ENCODE measurements at places on chromosomes 7 and 10.

- no peak for DNase-seq
These were observed 75.4 kb upstream of the PDSS1 start for GRCh38 chr10:26621889-26622711.

GRCh38 chr10:94320285-94320914 is 42.3 kb downstream of the NOC3L start:
- DNase-seq, result no peak

GRCh38 chr7:138951953-138952352 is 29.2 kb downstream of the KIAA1549 start:
- DNase-seq, result no peak

GRCh38 chr7:632831-633210 is 93.7 kb upstream of the DNAAF5 start:
- no peak for DNase-seq

DNA sequence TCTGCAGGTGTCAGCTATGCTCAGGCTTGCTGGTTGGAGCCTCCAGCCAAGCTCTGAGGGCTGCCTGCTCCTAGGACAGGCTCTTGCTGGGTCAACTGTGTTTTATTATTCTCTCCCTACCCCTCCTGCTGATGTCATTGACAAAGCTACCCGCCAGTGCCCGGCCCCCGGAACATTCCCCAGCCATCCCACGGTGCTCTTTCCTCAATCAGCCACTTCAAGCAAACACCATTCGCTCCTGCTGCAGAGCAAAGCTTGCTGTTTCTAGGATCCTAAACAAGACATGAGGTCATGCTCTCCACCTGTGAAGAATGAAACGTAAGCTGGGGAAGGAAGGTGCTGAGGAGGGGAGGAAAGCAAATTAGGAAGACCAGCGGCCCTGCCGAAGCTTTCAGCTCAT is 2.1 kb upstream of the C10orf71 start:
- DNase-seq, result no peak

GRCh38 chr7:101884671-101885596 is 67.5 kb downstream of the CUX1 start:
- no peak for DNase-seq

DNA sequence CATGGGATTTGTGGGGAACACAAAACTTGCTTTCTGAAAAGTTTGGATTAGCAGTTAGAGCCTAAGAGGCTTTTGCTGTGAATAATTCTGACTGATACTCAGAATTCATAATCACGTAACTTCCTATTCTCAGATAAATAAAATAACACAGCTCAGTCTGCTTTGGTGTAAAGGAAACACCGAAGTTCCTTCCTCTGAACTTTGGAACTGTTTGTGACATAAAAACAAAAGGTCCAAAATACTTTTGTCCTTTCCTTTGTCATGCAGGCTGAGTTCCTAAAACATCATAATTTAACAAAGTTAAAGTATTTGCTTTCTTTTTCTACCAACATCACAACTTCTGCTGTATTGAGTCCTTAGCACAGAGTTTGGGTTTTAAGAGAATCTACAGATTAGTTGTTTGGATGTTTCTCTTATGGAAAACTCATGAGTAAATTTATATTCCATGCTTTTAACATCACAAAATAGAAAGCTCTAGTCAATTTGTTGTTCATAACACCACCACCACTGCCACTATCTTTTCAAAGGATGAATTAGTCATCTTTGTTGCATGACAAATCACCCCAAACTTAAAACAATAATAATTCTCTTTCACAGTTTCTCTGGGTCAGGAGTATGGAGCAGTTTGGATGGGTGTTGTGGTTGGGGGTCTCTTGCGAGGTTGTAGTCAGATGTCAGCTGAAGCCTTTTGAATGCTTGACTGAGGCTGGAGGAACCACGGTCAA is 123.4 kb downstream of the REEP3 start:
- DNase-seq, result no peak

- DNase-seq, result no peak
These were observed 106.8 kb downstream of the UBE2H start for GRCh38 chr7:129845972-129846327.

GRCh38 chr10:120641695-120642094 is 184.7 kb downstream of the PLPP4 start:
- no peak for DNase-seq

DNA sequence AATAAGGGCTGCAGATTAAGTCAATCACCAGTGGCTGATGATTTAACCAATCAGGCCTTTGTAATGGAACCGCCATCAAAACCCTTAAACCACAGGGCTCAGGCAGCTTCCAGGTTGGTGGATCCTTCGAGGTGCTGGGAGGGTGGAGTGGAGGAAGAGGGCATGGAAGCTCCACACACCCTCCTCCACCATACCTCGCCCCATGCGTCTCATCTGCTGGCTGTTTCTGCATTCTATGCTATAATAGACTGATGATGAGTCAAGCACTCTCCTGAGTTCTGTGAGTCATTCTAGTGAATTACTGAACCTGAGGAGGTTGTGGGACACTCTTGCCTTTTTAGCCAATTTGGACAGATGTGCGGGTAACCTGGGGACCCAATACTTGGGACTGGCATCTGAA is 43.9 kb downstream of the CHST15 start:
- no peak for DNase-seq

DNA sequence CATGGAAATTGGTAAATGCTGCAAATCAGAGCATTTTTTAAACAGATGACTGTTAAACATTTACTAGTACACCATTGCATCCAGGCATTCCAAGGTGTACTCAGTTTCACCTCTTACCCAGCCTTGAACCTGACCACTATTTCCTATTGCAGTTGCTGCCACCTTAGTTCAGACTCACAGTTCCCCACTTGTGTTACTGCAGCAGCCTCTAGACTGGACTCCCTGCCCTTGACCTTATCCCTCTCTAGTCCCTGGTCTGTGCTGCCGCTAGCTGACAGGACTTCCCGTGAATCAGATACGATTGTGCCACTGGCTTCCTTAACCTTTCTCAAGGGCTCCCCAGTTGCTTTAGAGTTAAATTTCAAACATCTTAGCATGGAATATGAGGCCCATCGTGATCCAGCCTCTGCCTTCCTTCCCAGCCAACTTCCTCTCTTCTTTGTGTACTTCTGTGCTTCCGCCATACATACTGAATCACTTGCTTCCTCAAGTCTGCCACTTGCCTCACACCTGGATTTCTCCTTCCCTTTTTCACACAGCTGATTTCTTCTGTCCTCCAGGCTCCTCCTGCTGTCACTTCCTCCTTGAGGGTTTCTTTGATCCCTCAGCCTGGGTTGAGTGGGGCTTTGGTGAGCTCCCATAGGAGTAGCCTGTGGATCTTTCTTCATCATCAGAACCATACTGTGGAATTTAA is 118.7 kb upstream of the GJD4 start:
- DNase-seq, result no peak

- no peak for DNase-seq
These were observed 93.8 kb upstream of the CNTNAP2 start for GRCh38 chr7:146022776-146023175.

GRCh38 chr10:2543142-2543886 is 524.0 kb upstream of the PFKP start:
- no peak for DNase-seq

DNA sequence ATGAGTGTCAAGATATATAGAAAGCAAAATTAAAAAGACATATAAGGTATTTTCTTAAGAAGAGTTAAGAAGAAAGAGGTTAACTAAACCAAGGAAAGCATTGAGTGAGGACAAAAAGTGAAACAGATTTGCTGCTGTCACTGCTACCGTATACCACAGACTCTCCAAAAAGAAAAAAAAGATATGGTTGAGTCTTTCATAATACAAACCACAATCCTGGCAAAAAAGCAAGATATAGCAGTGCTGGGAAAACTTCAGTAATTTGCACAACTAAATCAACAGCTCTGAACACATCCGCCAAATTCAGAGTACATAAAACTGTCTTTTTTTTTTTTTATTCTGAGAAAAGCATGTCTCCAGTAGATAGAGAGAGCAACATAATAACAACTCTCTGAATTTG is 114.7 kb downstream of the ETV1 start:
- DNase-seq, result no peak

- DNase-seq, result no peak
These were observed 34.4 kb upstream of the ARHGAP12 start for GRCh38 chr10:31962826-31963588.

DNA sequence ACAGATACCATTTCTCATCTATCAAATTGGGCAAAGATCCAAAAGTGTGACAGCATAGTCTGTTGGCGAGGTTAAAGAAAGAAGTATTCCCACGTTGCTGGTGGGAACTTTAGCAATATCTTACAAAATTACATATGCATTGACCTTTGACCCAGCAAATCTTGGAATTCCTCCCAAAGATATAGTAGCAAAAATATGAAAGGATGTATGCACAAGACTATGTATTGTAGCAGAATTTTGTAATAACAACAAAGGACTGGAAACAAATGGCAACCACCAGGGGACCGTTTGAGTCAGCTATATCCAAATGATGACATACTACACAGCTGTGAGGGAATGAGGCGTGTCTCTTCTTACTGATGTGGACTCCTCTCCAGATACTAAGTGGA is 50.2 kb downstream of the KCNH2 start:
- DNase-seq, result no peak

DNA sequence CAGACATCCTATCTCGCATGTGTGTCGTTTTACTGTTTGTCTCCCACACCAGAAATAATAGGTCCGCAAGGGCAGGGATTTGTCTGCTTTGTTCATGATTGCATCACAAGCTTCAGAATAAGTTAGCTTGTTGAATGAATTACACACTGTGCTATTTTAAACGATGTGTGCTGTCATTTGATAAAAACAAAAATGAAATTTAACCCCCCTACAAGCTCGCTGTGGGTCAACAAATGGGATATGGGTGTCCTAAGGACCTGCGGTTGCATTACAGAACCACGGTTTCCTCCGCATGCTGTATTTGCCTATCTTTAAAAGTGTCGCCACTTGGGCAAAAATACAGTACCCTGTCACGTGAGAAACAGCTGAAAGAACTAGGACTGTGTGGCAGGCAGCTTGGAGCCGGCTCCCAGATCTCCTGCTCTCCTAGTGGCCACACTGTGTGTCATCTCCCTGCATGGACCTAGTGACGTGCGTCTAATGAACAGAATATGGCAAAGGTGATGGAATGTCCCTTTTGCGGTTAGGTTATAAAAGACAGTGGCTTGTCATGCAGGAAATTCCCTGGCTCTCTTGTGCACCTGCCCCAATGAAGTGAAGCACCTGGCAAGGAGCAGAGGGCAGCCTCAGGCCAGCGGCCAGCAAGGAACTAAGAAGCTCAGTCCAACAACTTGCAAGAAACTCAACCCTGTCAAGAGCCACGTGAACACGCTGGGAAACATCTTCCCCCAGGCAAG is 32.9 kb upstream of the CRYGN start:
- no peak for DNase-seq

DNA sequence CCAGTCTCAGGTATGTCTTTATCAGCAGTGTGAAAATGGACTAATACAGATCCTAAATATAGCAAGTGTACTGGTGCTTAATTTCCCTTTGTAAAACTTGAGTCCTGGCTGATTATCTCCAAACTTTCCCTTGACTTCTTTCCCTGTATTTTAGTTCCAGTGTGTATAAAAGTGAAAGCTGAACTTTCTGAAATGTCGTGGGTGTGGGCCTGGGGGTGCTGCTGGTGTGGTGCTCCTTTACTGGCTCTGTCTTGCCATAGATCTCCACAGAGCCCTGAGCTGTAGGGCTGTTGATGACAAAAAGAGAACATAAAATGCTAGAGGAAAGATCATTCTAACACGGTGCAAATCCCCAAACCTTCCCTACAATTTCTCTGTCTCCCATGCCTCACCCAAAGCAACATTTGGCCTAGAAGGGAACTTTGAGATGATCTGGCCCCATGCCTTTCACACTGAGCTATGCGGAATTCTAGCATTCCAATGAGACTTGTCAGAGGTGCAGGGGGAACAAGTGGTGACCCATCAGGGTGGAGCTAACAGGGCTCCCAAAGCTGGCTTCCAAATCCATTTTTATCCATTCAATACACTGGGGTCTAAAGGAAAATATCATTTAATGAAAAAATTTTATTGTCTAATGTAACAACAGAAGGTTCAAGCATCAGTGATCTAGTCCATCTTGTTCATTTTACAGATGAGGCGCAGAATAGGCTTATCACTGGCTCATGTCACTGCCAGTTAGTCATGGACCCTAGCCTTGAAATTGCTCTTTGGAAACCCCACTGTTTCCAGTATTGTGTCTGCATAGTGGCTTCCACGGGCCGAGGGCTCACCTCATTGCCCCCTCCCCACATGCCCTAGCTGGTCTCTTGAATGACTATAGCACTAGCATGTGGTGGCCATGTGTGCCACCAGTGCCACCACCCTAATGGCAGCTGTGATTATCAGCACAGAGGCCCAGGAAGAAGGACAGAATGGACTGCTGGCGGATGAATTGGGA is 1000.9 kb downstream of the LRMDA start:
- DNase-seq, result no peak

DNA sequence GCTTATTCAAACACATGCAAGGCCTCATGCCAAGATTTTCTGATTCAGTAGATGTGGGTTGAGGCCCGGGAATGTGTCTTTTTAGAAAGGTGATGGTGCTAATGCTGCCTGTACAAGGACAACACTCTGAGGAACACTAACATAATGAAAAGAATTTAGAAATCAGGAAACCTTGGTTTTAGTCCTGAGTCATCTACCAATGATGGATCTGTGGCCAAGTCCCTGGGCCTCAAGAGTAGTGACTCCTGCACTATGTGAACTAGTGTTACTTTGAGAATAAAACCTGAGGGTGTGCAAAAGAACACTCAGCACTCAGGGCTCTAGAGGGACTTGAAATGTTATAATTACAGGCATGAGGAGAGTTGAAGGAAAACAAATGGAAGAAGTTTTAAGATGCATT is 741.7 kb upstream of the GALNT17 start:
- DNase-seq, result no peak

DNA sequence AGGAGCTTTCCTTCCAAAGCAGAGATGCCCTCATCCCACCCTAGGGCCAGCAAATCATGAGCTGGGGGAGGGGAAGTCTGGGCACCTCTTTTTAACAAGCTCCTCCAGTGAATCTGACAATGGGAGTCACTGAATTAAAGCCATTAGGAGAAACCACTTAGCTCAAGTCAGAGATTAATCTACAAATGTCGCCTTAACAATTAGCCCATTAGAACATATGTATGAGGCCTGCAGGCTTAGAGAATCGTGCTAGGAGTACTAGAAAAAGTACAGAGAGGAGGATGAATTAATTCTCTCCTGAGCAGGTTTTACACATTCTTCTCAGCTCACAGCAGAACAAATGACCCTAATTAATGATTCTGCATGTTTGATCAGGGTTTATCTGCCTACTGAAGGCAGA is 381.3 kb downstream of the KCNMA1 start:
- no peak for DNase-seq

DNA sequence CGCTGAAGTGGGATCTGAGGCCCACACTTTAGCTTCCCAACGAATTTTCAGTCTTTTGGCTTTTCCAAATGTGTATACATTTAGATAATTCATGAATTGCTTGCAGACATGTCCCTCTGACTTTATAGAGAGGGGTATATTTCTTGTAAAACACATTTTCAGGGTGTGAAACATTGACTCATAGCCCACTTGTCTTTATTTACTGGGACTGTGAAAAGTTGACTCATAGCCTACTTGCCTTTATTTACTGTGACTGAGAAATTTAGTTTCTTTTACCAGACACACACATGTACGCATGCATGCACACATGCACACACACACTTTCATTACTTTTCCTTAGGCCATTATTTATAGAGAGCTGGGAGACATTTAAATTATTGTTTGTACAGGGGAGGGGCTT is 79.1 kb downstream of the VTI1A start:
- DNase-seq, result no peak

Data from cortex of kidney (tissue), 1 donor.